Right hindlimb (tissue), 1 donor: ENCODE measurements at places on chromosomes 16 and 17.

GRCh38 chr17:75633486-75634375 is 497 bp downstream of the SMIM5 start:
- peak; percentile 96 for DNase-seq

GRCh38 chr17:53150101-53150698 is 672.5 kb upstream of the KIF2B start:
- no peak for DNase-seq

- DNase-seq: no peak
Measured at GRCh38 chr17:20968913-20969616, 73.7 kb downstream of the USP22 start.

- DNase-seq: peak; percentile 82
Measured at GRCh38 chr16:88772871-88773811, 11.9 kb downstream of the PIEZO1 start.

DNA sequence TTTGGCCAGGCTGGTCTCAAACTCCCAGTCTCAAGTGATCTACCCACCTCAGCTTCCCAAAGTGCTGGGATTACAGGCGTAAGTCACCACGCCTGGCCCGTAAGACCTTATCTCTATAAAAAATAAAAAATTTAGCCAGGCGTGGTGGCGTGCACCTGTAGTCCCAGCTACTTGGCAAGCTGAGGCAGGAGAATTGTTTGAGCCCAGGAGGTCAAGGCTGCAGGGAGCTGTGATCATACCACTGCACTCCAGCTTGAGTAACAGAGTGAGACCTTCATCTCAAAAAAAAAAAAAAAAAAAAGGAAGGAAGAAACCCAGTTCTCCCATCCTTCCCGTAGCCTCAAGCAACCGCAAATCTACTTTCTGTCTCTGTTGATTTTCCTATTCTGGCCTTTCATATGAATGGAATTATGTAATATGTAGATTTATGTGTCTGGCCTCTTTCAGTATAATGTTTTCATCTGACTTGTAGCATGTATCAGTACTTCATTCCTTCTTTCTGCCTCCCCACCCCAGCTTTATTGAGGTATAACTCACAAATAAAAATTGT is 11.2 kb downstream of the CASC3 start:
- DNase-seq: no peak

DNA sequence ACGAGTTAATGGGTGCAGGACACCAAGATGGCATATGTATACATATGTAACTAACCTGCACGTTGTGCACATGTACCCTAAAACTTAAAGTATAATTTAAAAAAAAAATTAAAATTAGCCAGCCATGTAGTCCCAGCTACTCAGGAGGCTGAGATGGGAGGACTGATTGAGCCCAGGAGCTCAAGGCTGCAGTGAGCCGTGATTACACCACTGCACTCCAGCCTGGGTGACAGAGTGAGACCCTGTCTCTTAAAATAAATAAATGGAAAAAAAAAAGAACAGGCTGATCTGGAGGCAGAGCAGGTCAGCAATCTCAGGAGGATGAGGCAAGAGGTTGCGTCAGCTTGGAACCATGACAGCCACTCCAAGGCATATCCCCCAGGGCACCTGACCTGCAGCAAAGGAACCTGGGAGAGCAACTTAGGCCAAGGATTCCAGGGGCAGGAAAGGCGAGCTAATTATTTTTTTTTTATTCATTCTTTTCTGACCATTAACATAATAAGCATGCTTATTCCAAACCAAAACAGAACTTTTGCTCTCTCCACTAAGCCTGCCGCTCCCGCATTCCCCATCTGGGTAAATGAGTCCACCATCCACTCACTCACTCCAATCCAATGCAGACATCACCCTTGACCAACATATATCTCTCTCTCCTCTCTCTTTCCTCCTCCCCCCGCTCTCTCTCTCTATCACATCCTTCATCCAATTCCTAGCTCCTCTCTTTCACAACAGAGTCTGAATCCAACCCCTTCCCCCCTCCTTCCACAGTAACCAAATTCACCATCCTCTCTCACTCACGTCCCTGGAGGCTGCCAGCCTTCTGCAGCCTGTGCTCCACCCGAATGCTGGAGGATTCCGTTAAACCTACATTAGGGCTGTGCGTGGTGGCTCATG is 47.7 kb downstream of the TK2 start:
- DNase-seq: no peak

DNA sequence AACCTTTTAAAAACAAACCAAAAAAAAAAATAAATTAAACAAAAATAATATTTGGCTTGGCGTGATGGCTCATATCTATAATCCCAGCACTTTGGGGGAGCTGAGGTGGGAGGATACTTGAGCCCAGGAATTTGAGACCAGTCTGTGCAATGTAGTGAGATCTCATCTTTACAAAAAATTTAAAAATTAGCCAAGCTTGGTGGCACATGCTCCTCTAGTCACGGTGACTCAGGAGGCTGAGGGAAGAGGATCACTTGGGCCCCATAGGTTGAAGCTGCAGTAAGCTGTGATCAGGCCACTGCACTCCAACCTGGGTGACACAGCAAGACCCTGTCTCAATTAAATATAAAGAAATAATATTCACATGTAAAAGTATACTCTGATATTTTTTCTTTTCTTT is 12.2 kb downstream of the GNGT2 start:
- DNase-seq: no peak
